ENCODE measurements at places on chromosomes 7 and 10.

- DNase-seq = no peak
These were observed 88.3 kb upstream of the AGK start for GRCh38 chr7:141462958-141463357.

DNA sequence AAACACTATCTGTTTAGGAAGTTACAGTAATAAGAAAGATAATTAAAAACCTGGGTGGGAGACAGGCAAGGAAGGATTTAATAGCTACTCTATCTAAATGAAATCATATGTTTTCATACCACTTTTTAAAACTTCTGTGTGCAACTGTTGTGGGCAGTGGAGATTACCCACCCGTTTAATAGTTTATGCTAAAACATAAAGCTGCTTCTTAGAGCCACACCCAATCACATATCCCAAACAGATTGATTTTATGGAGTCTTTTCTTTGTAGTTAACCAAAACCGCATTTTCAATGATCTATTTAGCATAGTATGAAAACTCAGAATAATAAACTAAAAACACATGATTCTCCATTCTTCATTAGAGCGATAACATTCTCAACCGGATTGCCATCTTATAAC, 304.1 kb downstream of the AGMO start:
- DNase-seq = no peak

DNA sequence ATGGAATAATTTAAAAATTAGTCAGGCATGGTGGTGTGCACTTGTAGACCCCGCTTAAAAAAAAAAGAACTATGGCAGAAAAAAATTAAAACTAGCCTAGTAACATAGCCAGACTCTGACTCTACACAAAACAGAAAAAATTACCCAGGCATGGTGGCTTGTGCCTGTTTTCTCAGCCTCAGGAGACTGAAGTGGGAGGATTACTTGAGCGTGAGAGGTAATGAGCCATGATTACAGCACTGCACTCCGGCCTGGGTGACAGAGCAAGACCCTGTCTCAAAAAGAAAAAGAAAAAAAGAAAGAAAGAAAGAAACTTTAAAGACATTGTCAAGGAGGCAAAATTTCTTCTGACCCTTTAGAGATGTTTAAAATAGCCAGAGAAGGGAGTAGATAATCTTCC, 109.0 kb upstream of the TMEM106B start:
- DNase-seq = no peak

- DNase-seq = no peak
These were observed 408.2 kb upstream of the AUTS2 start for GRCh38 chr7:69190025-69190424.

DNA sequence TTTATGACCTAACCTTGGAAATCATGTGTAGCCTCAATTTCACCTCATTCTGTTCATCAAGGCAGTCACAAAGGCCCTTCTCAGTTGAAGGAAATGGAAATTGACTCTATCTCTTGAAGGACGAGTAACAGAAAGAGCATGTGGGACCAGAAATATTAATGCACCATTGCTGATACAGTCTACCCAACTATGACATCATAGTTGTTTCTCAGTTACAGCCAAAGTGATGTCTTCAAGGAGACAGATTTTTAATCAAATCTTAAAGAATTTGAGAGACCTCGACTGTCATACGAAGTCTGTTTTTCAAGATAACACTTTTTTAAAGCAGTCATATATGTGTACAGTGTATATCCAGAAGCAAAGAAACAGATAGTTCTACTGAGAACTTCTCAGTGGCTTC, 335.7 kb upstream of the PHF14 start:
- DNase-seq = no peak

DNA sequence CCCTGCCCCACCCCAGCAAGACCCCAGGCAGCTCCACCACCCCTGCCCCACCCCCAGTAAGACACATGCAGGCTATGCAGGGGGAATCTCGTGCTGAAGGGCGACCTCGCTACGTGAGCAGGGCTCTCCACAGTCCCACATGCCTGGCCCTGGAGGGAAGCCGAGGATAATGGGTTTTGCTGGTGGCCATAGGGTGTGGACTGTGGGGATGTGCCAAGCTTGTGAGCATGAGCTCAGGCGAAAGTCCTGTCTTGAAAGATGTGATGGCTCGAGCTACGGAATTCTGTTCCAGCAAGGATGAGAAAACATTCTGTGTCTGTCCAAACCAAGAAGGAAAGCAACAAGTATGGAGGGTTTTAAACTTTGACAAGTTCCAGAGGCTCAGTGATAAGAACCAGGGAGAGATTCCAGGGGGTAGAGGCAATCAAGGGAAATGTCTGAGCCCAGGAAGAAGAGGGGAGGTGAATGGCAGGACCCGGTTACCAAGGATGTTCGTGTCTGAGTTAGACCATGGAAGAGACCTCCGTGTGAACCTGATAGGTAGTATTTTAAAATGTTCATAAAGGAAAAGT, 63.1 kb downstream of the PYROXD2 start:
- DNase-seq = no peak

DNA sequence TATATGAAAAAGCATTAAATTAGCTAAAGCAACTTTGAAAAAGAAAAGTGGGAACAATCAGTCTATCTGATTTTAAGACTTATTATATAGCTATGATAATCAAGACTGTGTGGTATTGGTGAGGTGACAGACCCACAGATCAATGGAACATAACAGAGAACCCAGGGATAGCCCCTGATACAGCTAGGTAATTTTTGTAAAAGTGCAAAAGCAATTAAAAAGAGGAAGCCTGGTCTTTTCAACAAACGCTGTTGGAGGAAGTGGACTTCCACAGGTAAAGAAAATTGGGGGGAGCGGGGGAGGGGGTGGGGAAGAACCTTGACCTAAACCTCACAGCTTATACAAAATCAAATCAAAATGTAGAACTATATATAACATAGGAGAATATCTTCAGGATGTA, 45.4 kb downstream of the GNA12 start:
- DNase-seq = no peak

- no peak for DNase-seq
These were observed 691.5 kb upstream of the LRRN3 start for GRCh38 chr7:110399421-110399820.

GRCh38 chr7:12601302-12601869, 30.9 kb downstream of the SCIN start:
- no peak for DNase-seq

GRCh38 chr7:29230871-29231345, 36.3 kb downstream of the CHN2 start:
- DNase-seq = no peak

DNA sequence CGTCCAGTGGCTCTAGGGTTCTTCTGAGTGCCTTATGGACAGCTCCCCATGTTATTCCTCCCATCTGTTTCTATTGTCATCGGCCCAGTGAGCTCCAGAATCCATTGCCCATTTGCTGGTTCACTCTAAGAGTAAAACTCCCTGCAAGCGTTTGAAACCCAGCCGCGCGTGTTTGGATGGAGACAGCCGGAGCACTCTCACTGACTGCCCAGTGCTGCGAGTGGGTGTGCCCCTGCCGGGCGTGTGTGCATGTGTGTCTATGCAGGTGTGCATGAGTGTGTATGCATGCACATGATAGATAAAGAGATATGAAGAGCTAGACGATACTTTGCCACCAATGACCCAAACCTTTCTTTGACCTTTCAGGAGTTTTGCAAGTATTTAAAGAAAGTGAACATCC, 347.2 kb upstream of the MKI67 start:
- DNase-seq = no peak

- no peak for DNase-seq
These were observed 12.2 kb downstream of the PLAC9 start for GRCh38 chr10:80144696-80145131.

- no peak for DNase-seq
These were observed 1.7 kb upstream of the WDR86 start for GRCh38 chr7:151411551-151411950.

- DNase-seq = no peak
These were observed 11.5 kb downstream of the C10orf71 start for GRCh38 chr10:49310460-49310859.

DNA sequence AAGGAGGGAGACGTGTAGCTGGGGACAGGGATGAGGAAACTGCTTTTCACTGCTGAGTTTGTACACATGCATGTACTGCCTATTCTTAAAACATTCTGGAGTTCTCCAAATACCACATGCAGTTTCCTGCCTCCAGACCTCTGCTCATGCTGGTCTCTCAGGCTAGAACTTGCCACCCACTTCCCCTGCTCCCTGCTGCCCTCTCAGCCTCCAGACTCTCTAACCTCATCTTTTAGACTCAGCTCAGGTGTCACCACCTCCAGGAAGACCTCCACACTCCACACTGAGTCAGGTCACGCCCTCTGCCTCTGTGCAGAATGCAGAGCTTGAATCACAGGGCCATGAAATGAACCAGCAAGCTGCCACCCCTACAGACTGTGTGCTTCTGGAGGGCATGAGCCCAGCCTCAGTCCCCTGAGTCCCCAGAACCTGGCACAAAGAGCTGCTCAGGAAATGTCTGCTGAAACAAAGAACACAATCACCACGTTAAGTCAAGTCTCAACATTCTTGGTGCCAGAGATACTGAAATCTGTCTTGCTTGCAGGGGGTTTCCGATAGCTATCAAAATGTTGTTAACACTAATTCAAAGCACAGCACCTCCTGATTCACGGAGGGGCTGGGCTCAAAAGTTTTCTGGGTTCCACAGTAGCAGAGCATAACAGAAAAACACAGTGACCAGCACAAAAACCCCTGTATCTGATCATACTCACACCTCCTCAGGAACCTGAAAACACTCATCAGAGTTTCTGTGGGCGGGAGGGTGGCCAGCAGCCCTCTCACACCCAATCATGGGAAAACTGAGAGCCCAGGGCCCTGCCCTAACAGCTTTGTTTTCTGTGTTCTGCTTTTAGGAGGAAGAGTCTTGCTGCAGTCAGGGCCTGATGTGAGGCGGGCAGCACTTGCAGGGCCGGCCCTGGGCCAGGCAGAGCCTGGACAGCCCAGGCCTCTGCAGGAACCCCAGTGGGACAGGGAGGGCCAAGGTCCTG, 21.1 kb downstream of the FAM53B start:
- DNase-seq = no peak

- DNase-seq = no peak
These were observed 56.4 kb upstream of the DKK1 start for GRCh38 chr10:52257692-52258075.

DNA sequence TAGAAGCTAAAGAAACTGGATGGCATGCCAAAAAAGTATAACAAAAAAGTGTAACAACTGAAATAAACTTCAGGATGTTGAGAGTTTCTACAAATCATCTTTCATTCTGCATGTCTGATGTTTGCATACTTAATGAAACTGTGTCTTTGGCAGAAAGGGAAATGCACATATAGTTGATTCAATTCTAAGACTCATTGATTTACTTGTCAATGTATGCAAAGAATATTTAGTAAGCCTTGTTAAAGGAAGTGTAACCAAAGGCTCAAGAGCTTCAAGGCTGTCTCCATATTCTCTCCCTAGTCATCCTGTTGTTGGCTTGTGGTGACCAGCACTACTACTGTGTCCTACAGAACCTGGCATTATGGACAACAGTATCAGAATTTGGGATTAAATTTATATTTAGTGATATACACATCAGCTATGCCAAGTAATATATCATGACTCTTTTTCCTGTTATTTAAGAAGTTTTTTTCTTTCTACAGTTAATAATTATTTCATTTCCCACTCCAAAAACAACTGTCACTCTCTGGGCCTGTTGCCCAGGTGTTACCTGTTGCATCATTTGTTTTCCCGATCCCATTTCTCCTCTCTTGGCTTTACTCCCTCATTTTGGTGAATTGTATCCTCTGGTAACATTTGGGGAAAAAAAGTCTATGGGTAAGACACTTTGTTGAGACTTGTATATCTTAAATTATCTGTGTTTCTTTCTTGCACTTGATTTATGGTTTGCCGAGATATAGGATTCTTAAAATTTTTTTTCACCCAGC, 226.6 kb upstream of the BMPER start:
- DNase-seq = no peak

Measured in stimulated activated CD4-positive, alpha-beta T cell treated with anti-CD3 and anti-CD28 coated beads, Interleukin-15, amount 100 ng/mL, for 1 hour (primary cell).